Stimulated activated CD8-positive, alpha-beta memory T cell treated with anti-CD3 and anti-CD28 coated beads, Interleukin-4, amount 100 ng/mL, for 24 hours (primary cell): ENCODE measurements at places on chromosomes 5 and 9.

DNA sequence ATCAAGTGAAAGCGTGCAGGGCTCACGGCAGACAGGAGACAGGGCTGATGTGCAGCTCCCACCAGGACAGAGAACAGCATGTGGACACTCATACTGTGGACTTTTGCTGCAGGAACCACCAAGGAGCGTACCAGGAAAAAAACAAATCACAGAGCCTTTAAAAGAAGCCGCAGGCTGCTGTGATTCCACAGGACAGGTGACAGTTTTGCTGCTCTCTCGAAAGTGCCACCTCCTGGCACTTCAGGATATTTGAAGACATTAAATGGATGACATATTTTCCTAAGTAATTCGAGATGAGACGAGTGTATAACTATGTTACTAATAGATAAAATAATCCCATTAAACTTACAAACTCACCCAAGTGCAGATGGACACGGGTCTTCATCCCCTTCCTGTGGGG is 29.3 kb downstream of the ZDHHC11 start:
- no peak for DNase-seq

DNA sequence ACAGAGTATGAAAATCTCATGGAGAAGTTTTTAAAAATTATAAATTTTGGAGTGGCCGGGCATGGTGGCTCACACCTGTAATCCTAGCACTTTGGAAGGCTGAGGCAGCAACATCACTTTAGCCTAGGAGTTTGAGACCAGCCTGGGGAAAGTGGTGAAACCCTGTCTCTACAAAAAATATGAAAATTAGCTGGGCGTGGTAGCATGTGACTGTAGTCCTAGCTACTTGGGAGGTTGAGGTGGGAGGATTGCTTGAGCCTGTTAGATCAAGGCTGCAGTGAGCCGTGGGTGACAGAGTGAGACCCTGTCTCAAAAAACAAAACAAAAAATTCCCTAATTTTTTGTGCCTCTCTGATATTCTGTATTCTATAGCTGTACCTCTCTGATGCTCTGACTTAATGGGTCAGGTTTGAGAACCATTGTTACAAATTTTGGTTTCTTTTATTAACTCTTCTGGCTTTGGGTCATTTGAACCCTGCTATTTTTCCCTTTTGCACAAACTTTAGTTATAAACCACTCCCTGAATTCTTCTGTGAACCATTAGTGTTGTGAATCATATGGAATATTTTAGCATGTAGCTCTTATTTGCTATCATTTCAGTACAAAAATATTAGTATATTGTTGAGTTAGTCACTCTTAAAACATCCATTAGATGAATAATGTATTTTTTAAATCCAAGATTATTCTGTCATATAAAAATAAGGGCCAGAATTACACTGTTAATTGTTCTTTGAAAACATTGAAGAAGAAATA is 51.0 kb downstream of the FER start:
- no peak for DNase-seq

GRCh38 chr9:83999141-83999918 is 18.7 kb downstream of the RMI1 start:
- no peak for DNase-seq

DNA sequence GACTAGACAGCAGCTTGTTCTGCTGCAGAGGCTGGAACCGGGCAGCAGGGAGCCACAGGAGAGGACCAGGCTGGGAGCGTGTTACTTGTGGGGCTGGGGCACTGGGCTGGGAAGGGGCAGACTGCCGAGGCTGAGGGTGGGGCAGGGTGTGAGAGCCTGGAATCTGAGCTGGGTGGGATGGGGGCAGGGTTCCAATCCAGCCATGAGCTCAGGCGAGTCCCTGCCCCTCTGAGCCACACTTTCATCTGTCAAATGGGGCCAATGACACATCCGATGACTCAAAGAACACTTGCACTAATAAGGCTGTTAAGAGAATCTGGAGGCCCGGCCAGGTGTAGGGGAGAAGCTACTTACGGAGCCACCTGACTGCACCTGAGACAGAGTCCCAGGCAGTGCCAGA is 18.7 kb upstream of the WDR38 start:
- no peak for DNase-seq

DNA sequence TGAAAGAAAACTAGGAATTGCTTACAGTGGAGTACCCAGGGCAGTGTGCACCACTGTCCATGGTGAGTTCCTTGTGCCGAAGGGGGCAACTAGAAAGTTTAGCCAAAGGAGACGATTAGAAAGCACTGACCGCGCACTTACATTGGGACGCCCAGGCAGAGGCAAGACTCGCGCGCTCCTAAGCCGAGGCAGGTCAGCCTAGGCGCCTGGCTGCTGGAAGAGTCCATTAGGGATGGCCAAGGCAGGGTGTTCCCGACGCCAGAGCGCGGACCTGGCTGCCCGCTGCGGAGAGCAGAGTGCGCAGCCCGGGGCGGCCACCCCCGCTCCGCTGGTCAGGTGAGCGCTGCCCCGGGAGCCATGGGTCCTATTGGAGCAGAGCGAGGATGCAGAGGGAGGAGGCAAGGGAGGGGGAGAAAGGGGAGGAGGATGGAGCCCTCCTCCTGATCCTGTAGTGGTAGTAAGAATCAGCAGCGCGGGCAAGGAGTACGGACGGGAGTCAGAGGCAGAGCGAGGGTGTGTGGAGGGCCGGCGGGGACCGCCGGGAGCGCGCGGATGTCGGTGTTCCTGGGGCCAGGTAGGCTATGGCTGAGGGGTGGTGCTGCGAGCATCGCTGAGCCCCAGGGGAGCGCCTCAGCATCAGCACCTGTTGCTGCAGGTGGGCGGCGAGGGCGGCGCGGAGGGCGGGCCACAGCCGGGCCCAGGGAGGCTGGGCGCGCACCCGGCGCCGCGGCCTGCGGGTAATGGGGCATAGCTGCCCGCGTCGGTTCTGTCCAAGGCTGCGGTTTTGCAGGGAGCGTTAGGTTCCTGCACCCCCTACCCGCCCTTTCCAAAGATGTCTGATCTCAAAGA is at the start of gene ADGRV1:
Gene ADGRV1 (plus strand): TSS at position 454 of the 849 bp plus-strand sequence. CDS start 99 bp downstream, at position 553.
- DNase-seq = no peak

DNA sequence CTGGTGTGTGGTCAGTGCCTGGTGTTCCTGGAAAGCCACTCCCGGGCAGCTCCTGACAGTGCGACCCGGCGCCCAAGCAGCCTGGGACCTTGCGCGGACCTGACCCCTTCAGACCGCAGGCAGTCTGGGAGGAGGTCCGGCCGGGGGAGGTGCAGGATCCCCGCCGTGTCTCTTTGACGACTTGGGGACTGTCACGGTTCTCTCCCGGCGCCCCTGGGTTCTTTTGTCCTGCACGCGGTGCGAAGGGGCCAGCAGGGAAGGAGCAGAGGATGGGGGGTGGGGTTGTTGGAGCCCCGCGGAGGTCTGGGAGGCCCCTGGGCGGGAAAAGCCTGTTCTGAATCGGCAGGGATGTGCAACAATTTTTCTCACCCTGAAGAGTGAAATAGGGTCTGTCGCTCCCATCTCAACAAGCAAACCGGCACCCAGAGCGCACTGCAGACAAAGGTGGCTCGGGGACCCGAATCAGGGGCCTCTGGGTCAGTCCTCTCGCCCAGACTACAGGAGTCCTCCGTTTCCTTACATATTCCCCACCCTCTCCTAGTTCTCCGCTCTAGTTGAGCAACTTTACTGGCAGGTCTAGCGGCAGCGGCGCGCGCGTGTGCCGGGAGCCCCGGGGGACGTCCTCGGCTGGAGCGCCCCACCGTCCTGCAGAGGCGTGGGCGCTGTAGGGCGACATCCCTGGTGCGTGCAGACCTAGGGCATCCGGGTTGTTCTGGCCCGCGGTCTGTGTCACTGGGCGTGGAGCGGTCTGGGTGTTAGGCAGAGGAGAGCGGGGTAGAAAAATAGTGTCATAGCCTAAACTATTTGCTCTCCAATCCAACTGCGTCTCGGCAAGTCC is 1.2 kb downstream of the VCAN start:
- DNase-seq = no peak

DNA sequence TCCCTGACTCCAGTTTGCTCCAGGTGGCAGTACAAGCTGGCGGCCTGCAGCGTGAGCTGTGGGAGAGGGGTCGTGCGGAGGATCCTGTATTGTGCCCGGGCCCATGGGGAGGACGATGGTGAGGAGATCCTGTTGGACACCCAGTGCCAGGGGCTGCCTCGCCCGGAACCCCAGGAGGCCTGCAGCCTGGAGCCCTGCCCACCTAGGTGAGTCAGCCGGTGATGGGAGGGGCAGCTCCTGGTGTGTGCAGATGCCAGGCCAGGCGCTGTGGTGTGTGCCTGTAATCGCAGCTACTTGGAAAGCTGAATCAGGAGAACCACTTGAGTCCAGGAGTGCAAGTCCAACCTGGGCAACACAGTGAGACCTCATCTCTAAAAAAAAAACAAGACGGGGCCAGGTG is 10.0 kb upstream of the CACFD1 start:
- no peak for DNase-seq

GRCh38 chr5:16483361-16483760 is 17.8 kb upstream of the ZNF622 start:
- no peak for DNase-seq

- DNase-seq = no peak
Observed at GRCh38 chr9:69028754-69029153, 6.8 kb upstream of the FXN start.
